ENCODE measurements at places on chromosomes 3 and 15.

DNA sequence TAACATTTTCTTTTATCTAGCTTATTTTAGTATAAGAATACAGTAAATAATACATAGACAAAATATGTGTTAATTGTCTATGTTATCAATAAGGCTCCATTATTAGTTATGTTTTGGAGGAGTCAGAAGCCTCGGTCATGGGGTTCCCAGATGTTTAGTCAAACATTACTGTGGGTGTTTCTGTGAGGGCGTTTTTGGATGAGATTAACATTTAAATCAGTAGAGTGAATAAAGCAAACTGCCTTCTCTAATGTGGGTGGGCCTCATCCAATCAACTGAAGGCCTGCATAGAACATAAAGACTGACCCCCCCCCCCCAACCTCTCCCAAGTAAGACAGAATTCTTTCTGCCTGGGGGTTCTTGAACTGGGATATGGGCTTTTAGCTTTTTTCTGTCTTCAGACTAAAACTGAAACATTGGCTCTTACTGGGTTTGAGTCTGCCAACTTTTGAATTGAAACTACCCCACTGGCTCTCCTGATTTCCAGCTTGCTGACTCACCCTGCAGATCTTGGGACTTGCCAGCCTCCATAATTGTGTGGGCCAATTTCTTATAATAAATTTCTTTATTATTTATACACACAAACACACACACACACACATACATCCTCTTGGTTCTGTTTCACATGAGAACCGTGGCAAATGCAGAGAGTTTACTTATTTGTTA, 192.0 kb downstream of the TPRG1 start:
- peak; percentile 25 for DNase-seq

DNA sequence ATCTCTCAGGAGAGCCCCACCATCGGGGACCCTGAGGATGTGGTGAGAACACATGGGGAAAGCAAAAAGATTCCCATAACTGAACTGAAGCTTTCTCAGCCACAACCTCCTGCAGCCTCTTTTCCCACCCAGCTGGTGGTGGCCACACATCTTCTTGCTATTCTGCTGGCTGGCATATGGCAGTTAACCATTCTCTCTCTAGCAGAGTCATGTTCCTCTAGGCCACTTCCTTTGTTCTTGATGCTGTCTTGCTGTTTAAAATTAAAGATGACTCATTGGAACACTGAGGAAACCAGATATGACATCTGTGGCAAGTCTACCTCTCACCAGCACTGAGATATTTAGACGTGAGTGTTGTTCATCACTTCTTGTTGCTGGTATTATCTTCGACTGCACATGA, 180.3 kb upstream of the ROBO2 start:
- peak; percentile 6 for DNase-seq

DNA sequence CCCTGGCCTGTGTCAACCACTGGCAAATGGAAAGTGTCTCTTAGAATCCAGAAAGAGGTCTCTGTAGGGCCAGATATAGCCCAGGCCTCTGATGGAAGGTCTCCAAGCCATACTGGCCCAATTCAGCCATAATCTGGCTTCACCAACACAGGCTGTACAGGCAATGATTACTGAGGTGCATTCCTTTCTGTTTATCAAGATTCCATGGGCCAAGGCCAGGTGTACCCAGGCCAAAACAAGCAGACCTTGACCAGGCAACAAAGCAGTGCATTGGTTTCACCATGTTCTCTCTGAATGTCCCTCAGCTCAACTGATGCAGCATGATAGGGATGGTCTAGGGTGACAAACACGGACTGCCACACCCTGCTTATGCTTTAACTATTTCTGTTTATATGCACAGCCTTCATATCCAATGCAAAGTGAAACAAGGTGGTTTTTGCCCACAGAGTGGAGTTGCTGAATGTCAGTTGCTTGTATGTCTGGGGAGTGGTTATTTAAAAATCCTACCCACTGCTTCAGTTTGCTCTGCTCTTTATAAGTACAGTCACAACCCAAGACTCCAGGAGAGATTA, 25.2 kb downstream of the CCNL1 start:
- no peak for DNase-seq

DNA sequence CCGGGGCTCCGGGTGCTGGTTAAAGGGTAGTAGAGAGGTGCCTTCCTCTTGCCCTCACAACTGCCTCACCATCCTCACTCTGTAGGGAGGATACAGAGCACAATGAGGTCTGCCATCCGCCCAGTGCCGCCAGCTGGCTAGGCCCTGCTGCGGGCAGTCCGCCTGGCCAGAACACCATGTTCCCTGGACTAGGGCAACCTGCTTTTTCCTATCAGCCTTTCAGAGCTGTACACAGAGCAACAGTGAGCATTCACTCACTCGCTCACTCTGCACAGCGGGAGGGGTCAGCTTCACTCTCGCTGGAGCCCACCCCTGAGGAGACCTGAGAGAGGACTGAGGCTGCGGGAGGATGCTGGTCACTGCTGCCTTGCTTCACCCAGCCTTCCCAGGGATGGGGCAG, 218.7 kb upstream of the CHRNA7 start:
- no peak for DNase-seq

GRCh38 chr15:39300451-39301153, 280.3 kb upstream of the THBS1 start:
- DNase-seq = peak; percentile 61

DNA sequence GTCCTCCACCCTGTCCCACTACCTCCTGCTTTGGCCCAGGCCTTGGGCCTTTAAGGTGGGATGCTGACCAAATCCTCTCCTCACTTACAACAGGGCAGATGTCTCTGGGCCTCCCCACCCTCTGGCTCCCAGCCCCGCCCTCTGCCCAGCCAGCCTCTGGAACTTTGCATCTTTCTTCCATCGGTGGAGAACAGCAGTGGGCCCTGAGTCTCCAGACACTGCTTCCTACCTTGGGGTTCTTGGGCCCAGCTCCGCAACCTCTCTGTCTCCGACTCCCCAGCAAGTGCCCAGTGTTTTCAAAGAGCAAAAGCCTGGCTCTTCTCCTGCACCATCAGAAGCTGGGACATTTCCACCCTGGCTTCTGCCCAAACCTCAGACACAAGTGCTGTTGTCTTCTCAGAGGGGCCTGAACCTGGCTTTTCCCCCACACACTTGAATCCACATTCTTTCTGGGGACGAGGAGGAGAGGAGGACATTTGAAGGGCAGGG, 33.1 kb downstream of the MRAS start:
- DNase-seq = peak; percentile 47

DNA sequence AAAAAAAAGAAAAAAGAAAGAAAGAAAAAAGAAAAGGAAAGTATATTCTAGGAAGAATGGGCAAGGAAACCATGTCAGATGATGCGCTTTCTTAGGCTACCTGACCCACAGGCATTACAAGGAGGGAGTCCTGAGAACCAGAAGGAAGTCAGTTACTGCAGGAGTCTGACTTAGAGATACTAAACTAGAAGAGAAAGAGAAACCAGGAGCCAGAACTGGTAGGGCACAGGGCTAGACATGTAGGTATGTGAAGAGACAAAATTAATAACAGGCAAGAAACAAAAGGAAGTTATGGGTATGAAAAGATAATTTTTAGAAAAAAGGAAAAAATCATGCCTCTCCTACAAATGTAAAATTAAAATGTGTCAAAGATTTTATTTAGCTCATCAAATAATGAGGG, 63.3 kb upstream of the LRRN1 start:
- no peak for DNase-seq

DNA sequence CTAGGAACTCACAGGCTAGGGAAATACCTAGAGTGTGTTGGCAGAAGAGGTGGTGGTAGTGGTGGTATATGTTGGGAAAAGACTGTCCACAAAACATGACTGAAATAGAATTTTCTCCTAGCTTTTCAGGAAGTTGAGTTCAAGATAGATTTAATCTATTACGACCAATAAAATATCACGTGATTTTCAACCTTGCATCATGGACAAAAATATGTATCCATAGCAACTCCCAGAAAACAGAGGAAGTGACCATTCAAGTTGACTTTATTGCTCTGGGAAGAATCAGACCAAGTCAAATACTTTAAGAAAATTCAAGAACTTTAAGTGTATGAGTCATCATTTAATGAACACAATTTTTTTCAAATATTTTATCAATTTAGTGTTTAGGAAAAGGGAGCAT, 347.0 kb upstream of the ZNF385D start:
- DNase-seq = peak; percentile 16

GRCh38 chr15:56351353-56351752, 13.9 kb upstream of the TEX9 start:
- no peak for DNase-seq

GRCh38 chr3:14845180-14845579, 26.4 kb downstream of the FGD5 start:
- no peak for DNase-seq

- no peak for DNase-seq
Observed at GRCh38 chr3:174126990-174127758, 729.6 kb downstream of the NLGN1 start.

DNA sequence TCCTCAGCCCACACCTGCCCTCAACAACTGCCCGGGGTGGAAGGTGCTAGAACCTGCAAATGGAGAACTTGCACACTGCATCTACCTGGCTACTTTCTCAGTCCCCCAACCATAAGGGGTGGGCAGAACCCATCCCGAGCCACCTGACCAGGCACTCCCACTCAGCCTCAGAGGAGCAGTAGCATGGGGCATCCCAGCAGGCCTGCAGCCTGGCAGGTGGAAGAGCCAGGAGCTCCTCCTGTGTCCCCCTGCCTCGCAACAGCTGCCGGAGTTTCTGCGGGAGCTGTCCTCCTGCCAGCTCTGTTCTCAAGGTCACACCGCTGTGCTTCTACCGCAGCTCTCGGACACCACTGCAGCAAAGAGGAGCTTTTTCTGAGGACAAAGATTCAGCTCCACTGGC, 27.5 kb downstream of the RAB6B start:
- DNase-seq = no peak

DNA sequence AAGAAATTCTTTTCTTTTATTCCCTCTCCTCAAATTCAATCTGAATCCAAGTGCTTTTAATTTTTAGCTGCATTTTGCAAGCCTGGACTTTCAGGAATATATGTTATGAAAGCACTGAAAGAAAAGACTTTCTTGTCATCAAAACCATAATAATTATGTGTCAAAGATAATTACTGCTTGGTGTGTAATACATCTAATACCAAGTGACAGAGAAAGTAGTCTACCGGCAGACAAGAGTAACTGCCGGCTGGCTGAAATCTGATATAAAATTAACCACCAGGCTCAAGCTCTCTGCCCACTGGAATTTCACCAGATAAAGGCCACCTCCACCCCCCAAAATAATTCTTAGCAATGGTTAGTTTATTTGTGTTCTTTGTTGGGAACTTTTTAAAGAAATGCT, 220.9 kb upstream of the CDIN1 start:
- DNase-seq = peak; percentile 30

DNA sequence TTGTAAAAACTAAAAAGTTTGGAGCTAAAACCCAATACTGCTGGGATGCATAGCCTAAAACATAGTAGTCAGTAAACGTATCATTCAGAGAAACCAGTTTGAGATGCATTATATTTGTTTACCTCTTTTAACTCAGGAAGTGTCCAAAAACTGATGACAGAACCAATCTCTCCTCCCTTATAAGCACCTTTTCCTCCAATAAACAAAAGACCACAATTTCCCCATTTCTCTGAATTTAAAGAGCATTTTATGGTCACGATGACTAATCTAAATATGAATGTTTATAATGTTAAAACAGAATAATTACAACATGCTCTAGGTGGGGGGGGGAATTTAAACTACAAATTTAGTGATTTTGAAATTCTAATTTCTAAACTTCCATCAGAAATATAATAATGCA, 58.5 kb downstream of the CEP63 start:
- no peak for DNase-seq

GRCh38 chr3:143595456-143596077, 252.7 kb downstream of the SLC9A9 start:
- DNase-seq = no peak

DNA sequence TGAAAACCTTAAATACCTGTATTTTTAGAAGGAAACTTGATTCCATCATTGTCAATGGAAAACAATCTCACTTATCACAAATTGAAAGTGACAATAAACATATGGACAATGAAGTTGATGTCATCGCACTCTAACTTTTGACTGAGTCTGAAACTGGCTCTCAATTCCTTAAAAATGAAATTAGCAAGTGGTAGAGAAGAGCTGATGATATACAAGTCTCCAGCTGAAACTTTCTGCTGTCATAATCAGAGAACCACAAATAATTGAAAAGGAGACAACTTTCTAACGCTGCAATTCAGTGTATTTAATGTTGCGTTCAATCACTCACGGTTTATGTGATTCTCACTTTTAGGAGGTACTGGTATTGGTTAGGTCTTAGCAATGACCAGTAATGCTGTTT, 37.5 kb downstream of the EPHB1 start:
- no peak for DNase-seq

DNA sequence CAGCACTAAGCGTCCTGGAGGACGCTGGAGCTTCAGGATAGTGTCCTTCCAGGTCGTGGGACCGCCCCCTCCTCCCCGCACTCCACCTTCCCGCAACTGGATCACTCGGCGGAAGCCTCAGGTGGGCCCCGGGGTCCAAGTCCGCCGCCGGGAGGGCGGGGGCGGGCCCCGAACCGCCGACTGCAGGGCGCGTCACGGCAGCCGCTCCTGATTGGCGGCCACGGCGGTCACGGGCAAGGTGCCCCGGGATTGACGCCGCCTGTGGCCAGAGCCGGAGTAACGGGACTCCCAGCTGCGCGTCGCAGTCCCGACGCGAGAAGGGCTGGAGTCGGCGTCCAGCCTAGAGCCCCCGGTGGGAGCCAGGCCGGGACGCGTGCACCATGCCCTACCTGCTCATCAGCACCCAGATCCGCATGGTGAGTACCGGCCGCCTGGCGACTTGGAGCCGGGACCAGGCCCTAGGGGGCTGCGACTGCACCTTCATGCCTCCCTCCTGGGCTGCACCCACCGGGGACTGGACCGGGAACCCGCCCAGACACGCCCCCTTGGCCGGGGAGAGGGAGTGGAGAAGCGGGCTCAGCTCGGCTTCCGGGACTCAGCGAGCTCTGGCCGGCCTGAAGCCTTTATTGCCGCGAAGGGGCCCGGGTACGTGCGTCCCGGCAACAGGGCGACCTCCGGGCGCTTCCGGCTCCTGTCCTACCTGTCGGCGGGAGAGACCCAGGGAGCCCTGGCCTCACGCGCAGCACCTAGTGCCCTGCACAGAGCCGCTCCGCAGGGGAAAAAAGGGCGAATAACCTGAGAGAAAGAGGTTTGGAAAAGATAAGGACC, at the start of gene GCHFR:
GCHFR (plus strand) TSS at position 268 of the 828 bp plus-strand sequence; CDS start at position 381, 113 bp downstream.
- DNase-seq = peak; percentile 62

GRCh38 chr3:70985572-70985971, 598.0 kb downstream of the FOXP1 start:
- DNase-seq = no peak

- no peak for DNase-seq
Observed at GRCh38 chr3:115827495-115827894, 204.2 kb downstream of the GAP43 start.

GRCh38 chr3:44984335-44984734, 8.3 kb downstream of the EXOSC7 start:
- no peak for DNase-seq

DNA sequence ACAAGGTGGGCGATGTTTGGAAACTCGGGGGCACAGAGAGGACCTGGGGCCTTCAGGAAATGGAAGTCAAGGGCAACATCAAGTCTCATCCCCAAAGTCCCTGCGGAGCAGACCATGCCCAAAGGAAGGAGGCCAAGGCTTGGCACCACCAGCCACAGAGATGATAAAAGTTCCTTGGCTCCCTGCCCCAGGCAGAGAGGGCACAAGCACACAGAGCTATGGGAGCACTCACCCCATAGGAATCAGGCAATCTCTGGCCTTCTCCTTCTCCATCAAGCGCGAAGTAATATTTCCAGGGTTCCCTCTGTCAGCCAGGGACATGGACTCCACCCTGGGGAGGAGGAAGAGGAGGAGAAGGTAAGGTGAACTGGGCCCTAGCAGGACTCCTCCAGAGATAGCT, 7.9 kb downstream of the ACAA1 start:
- DNase-seq = no peak

All from choroid plexus epithelial cell (primary cell).